ENCODE measurements at places on chromosomes 13 and 19. TPM values are rescaled to one million over a fixed set of nuclear protein-coding genes. Genes with fewer than 3 reads are reported as not detected.

KCNN1 gene
- not detected for total RNA-seq

MEF2B gene
- total RNA-seq, result 3.1 TPM

CLDN10 gene
- total RNA-seq, result not detected

CD33 gene
- total RNA-seq, result 59.2 TPM

ETV2 gene
- not detected for total RNA-seq

POLRMT gene
- 61.2 TPM for total RNA-seq

GRAMD1A gene
- 167 TPM for total RNA-seq

NTN5 gene
- total RNA-seq, result 5.9 TPM

LGI4 gene
- total RNA-seq, result 0.59 TPM

DNA sequence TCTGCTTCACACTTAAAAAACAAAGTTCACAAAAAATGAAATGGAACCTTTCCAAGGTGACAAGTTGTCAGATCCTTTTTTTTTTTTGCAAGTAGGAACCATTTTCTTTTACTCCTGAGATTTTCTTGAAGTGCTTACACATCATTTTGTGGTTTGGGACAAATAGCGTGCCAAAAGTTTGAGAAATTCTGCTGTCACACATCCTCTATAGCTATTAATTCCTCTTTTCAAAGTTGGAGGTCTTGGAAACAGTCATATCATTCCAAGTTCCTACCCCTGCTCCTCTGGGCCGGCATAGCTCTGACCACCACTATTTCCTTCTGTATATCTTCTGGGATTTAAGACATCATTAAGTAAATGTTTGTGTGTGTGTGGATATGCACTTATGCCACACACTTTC lies 421.6 kb upstream of the SLC10A2 start:
- DNase-seq, result no peak

- DNase-seq, result no peak
These were observed 1.8 kb downstream of the TMEM86B start for GRCh38 chr19:55226788-55227187.

GRCh38 chr13:28586439-28587173 lies 72.3 kb upstream of the POMP start:
- no peak for DNase-seq

DNA sequence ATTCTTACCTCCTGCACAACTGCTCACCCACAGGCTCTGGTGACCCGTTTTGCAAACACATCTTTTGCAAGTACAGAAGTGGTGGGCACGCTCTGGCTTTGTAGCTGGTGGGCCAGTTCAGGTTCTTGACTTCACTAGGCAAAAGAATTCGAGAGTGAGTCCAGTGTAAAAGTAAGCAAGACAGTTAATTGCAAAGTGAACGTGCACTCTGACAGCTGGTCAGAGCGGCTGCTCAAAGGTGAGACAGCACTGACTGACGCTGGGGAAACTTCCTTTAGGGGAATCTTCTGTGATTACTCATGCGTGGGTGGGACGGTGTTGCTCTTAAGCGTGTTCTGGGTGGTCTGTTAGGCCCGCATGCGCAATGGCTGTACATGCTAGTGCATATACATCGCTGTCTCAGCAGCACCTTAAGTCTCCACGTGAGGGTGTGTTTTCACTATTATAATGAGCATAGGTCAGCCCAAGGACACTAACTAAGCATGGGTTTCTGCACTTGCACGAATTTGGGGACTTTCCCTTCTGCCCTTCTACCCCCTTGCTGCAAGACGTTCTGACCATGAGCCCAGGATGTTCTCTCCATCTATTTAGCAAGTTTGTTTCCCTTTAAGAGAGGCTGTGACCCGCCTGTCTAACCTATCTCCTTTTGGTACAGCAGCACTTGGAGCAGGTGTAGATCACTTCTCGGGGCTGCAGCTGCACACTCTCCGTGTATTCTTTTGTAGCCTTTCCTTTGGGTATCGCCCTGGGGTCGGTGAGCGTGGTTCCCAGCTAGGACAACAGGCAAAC lies 30.2 kb upstream of the CD33 start:
- DNase-seq, result no peak

DNA sequence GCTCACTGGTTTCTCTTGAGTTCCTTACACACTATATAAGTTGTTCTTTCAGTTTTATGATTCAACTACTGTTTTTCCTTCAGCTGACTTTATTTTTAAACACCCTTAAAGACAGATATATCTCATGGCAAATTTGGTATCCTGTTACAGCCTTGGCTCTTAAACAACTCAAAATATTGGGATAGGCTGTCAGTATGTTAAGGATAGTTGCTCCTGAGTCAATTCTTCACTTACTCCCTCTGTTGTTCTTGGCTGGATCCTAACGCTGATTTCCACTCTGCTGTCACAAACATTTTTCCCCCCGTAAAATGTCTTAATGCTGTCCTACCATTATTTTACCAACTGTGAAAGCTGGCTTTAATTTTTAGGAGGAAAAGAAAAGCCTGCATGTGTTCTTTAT lies 1.2 kb downstream of the KCNRG start:
- DNase-seq, result no peak

DNA sequence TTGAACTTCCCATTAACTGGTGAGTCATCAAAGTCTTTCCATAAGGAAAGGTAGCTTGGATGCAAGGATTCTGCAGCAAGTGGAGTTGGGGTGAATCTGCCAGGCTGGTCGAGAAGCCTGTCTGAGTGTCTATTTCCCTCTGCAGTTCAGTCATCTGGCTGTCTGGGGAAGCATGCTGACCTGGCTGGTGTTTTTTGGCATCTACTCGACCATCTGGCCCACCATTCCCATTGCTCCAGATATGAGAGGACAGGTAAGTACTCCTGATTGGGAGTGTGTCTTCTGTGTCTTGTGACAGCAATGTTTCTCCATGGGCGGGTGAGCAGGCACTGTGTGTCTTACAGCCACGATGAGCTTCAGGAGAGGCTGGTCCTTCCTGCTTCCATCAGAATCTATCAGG lies 189.7 kb downstream of the SHISA2 start:
- no peak for DNase-seq

DNA sequence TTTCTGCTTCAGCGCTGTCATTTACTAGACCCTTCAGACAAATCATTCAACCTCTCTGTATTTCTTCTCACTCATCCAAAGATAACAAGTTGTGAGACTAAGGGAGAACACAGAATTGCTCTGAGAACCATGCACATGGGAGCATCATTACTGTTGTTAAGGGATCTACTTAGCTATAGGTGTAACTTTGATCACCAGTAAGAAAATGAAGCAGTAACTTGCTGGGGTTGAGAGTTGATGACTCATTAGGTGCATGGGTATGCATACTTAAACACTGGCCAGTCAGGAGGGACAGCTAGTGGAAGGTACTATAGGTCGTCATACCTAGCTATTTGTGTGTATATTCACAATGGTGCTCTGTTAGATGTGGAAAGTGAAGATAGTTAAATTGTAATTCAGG lies 61.5 kb downstream of the B3GLCT start:
- no peak for DNase-seq

DNA sequence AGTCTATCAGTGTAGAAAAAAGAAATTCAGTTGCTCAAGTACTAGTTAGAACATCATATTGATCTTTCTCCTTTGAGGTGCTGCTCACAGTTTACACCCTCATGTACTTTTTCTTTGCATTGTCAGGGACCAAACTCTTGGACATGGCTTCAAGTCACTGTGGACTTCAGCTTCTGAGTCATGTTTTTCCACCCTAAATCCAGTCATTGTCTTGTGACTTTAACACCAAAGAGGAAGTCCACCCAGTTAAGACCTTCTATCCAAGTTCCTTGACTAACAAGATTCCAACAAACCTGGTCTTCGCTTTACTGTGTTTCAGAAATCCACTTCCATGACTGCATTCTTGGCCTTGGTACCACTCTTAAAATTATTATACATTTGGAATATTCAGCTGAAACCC lies 206.7 kb upstream of the ARGLU1 start:
- no peak for DNase-seq

- DNase-seq, result no peak
These were observed 379.3 kb upstream of the SGCG start for GRCh38 chr13:22801402-22802003.

GRCh38 chr13:23771552-23771951 lies 117.6 kb downstream of the MIPEP start:
- no peak for DNase-seq

GRCh38 chr19:18951721-18952281 lies 10.8 kb upstream of the HOMER3 start:
- DNase-seq, result no peak

DNA sequence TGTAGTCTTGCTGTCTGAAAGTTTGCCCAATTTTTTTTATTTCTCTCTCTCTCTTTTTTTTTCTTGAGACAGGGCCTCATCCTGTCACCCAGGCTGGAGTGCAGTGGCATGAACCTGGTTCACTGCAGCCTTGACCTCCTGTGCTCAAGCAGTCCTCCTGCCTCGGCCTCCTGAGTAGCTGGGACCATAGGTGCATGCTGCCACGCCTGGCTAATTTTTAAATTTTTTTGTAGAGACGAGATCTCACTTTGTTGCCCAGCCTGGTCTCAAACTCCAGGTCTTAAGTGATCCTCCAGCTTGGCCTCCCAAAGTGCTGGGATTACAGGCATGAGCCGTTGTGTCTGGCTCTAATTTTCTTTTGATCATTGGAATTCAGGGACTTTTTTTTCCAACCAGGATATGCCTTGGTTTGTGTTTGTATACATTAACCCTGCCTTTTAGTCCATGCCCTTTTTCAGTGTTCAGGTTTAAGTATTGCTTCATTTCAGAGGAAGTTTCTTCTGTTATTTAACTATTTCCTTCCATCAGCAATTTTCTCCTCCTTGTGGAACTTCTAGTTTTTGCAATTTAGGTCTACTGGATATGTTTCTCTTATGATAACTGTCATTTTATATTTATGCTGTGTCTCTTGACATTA lies 201.4 kb downstream of the PCCA start:
- no peak for DNase-seq

DNA sequence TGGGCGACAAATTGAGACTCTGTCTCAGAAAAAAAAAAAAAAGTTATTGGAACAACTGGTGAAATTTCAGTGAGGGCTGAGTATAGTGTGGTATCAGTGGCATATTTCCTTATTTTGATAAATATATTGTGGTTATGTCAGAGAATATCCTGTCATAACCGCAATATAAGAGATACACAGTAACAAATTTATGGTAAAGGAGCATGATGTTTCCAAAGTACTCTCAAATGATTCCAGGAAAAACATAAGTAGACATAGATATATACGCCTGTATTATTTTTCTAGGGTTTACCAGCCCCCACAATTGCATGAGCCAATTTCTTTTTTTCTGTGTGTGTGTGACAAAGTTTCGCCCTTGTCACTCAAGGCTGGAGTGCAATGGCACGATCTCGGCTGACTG lies 5.7 kb upstream of the C5AR1 start:
- no peak for DNase-seq

GRCh38 chr13:45718992-45719391 lies 16.9 kb downstream of the CBY2 start:
- DNase-seq, result no peak
